GOT3 (cell line): ENCODE measurements at places on chromosomes 3 and 15.

- no peak for DNase-seq
Observed at GRCh38 chr15:89910891-89911626, 1.7 kb downstream of the ARPIN start.

- DNase-seq, result peak; percentile 92
Observed at GRCh38 chr15:72231066-72231832, at the start of gene PKM. PKM (minus strand) TSS chr15:72231190; CDS start chr15:72219097, 12,093 bp downstream.

GRCh38 chr3:32303399-32303747, 64.9 kb downstream of the CMTM8 start:
- no peak for DNase-seq

DNA sequence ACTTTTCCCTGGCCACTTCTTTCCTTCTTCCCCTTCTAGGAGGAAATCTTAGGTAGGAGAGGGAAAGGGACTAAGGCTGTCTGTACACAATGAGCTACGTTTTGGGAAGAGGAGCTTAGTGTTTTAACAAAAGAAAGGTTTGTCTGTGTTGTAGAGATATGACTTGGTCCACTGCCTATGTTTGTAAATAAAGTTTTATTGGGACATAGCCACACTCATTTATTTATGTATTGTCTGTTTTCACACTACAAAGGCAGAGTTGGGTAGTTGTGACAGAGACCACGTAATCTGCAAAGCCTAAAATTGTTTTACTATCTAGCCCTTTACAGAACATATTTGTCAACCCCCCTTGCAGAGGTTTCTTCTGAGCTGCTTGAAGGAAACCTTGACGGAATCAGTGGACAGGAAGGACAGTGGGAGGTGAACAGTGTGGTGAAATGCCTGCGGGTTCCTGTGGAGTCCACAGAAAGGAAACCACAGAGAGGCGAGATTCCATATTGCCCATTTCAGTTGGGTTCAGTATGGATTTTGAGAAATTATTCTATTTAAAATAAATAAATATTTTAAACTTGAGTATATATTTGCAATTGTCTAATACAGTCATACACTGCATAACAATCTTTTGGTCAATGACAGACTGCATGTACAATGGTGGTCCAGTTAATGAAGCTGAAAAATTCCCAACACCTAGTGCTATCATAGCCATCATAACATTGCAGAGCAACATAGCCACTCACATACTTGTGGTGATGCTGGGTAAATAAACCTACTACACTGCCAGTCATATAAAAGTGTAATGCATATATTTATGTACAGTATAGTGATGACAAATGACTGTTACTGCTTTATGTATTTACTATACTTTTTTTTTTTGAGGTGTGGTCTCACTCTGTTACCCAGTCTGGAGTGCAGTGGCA, 157.9 kb upstream of the NUDT16 start:
- DNase-seq, result no peak

GRCh38 chr3:155978324-155978723, 107.9 kb downstream of the GMPS start:
- no peak for DNase-seq

DNA sequence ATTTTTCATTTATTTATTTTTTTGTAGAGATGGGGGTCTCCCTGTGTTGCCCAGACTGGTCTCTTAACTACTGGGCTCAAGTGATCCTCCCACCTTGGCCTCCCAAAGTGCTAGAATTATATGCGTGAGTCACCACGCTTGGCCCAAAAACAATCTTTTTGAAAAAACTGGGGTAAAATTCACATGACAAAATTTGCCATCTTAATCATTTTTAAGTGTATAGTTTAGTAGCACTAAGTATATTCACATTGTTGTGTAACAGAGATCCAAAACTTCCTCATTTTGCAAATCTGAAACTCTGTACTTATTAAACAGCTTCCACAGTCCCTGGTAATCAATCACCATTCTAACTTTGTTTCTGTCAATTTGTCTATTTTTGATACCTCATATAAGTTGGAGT, 5.2 kb downstream of the SNX1 start:
- no peak for DNase-seq

DNA sequence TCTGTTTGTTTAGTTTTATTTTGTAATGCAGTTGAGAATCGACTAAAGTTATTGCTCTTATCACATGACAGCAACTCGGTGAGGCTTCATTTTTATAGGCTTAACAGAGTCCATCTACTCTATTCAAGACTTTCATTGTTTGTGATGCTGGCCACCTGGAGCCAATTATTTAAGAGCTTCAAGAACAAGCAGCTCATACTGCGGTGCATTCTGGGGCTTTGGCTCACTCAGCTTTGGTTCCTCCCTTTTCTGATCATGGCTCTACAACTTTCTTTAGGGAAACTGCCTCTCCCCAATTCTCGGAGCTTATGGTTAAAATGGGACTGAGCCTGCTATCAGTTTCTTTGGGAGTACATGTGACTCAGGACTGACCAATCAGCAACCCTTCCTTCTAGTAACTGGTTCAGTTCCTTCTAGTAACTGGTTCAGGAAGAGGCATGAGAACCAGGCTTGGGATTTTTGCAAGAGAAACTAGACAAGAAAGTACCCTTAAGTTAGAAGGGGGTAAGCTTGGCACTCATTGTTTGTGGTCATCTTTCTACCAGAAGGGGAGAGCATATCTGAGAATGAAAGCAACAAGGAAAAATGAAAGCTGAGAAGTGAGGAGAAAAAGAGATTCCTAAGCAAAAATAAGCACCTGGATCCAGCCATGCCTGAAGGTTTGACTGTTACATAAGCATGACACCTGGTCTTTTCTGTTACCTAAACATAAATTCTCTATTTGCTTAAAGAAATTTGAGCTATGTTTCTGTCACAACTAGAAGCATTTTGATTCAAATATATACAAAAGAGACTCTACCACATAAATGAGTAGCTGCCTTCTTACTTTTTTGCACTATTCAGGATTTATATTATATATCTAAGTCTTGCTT, 24.1 kb upstream of the ARHGEF3 start:
- DNase-seq, result no peak

- DNase-seq, result no peak
Observed at GRCh38 chr3:55458181-55458790, 28.8 kb downstream of the WNT5A start.

DNA sequence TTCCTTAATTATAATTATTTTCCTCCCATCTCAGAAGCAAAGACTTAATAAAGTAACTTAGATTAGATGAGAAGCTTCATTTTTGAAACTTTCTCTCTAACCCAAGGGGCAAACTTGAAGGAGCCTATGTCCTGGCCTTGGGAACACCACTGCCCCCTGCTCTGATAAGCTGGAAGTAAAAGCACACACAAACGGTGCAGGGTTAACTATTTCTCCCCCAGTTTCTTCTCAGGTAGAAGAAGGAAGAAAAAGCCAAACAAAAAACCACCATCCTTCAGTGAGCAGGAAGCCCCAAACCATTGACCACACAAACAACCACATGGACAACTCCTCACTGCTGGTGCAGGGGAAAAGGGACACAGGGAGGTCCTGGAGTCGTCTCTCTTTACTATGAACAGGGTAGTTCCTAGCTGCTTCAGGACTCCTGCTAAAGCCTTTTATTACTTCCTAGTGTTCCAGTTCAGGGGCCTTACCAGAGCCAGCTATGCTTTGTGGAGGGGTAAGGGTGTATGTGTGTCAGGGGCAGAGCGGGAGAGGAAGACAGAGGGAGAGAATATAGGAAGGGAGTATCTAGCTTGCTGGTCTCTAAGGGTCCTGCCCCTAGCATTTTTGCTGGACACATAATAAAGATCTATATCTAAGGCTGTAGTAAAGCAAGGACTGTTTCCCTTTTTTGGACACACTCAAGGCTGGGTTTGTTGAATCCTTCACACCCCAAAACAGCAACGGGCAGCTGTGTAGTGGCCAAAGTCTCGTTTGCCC, 94.0 kb upstream of the UMPS start:
- DNase-seq, result no peak

- DNase-seq, result no peak
Observed at GRCh38 chr3:136730595-136731273, 21.4 kb downstream of the STAG1 start.

DNA sequence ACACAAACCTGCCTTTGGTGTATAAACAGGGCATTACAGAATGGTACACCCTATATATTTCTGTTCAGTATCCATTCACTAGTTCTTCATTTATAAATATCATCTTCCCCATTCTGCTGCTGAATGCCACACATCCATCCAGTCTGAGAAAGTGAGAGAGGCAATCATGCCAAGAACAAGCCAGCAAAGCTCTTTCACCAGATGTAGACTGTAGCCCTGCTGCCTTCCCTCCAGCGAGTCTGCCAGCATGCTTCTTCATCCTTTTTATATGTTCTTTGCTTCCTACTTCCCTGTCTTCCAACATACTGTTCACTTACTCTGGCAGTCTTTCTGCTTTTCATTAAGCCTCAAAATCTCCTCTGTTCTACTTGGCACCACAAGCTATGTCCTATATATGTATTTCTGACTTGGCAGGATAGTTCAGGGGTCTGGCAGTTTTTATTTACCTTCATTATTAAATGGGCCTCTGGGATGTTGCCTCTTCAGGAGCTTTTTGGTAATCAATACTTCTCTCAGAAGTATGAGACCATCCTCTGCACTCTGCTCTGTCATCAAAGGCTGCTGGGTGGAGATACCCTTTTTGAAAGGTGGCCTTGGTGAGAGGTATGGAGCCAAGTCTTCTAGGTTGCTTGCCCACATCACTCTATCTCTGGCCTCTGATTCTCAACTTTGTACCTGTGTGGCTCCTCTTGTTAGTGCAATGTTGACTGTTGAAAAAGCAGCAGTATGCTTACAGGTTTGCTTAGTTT, 48.6 kb downstream of the CHP1 start:
- DNase-seq, result no peak

- DNase-seq, result no peak
Observed at GRCh38 chr3:43198791-43199644, 87.3 kb upstream of the SNRK start.

DNA sequence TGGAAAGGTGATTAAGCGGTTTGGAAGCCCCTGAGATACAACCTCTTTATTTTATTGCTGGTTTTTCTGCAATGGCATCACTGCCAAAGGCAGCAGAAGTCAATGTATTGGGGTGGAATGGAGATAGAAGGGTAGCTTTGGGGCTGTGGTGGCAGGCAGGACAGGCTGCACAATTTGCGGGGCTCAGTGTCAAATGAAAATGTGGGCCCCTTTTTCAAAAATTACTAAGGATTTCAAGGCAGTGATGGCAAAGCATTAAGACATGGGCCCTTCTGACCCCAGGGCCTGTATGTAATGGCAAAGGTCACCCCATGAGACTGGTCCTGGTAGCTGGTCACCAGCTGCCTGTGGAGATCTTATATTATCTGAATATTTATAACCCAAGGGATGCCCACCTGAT, 29.3 kb upstream of the GALNT15 start:
- no peak for DNase-seq

GRCh38 chr3:101351829-101352228, 31.5 kb upstream of the IMPG2 start:
- no peak for DNase-seq

GRCh38 chr15:83287541-83288027, 3.1 kb upstream of the BNC1 start:
- no peak for DNase-seq

- DNase-seq, result no peak
Observed at GRCh38 chr15:83283138-83283812, 1.2 kb downstream of the BNC1 start.

DNA sequence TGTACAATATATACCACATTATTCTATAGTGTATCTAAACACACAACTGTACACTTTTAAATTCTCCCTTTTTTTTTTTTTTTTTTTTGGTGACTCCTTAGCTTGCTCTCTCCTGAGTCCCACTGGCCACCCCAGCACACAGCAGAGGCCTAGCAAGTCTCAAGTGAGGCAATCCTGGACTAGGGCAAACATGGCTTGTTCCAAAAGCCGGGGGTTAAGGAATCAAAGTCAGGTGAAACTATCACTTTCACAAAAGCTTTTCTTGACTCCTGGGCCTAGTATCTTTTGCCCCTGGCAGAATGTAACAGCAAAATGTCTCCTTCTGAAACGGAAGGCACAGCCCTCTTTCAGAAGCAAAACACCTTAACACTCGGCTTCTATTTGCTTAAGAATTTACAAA, 5.8 kb downstream of the EOMES start:
- no peak for DNase-seq

DNA sequence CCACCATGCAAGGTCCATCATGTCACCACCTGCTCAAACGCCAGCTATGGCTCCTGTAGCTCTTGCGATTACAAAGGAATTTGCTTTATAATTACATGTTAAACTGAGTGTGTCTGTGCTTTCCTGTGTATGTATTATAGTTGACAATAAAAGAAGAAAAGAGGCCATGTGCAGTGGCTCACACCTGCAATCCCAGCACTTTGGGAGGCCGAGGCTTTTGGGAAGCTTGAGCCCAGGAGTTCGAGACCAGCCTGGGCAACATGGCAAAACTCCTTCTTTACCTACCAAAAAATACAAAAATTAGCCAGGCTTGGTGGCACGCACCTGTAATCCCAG, 27.0 kb downstream of the ATRIP start:
- DNase-seq, result no peak

GRCh38 chr3:15098503-15099363, at the start of gene RBSN:
RBSN (minus strand) TSS chr3:15099148; CDS start chr3:15096120, 3,028 bp downstream.
- peak; percentile 77 for DNase-seq

GRCh38 chr3:18237251-18238005, 187.7 kb downstream of the SATB1 start:
- DNase-seq, result no peak

DNA sequence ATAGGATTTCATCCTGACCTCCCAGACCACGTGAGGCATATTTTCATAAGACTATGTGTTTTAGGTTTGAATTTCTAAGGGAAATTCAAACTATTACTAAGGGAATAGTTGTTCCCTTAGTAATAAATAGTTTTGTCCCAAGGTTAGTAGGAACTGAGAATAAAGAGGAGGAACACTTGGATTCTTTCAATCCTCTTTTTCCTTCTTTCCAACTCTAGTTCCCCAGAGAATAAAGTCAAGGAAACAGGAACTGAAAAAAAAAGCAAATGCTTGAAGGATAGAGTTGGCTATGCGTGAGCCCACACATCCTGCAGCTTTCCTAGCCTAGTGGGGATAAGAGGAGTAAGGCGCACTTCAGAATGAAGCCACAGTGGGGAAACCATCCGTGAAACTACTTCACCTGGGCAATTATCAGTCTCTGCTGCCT, 312.1 kb upstream of the TGFBR2 start:
- no peak for DNase-seq

- no peak for DNase-seq
Observed at GRCh38 chr3:8845641-8846040, 76.2 kb upstream of the OXTR start.

GRCh38 chr15:77076323-77076915, 5.5 kb upstream of the TSPAN3 start:
- no peak for DNase-seq

GRCh38 chr3:177626045-177626444, 428.8 kb upstream of the TBL1XR1 start:
- no peak for DNase-seq

GRCh38 chr3:156478891-156479290, 76.0 kb downstream of the SSR3 start:
- DNase-seq, result no peak

DNA sequence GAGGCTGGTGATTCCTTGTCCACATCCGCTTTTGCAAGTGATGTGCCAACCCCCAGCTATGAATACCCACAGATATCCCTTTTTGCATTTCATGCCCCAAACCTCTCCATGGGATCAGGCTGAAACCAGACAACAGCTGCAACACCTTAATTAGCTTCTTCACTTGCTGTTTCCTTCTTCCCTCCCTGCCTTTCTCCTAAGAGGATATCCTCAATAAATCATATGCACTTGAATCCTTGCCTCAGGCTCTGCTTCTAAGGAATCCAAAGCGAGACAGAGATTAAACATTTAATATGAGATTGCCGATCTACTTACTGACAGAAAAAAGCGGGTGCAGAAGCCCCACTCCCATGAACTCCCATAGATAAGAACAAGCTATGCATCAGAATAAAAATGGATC, 138.1 kb downstream of the CNTN6 start:
- DNase-seq, result no peak
